Uterus (tissue), 4 donors: ENCODE measurements at places on chromosomes 3 and 15. TPM values are rescaled to one million over a fixed set of nuclear protein-coding genes. Genes with fewer than 3 reads are reported as not detected.

Gene ACTRT3
- total RNA-seq, result 7.4 TPM

Gene ATP2B2
- 8.2 TPM for total RNA-seq

Gene ANKUB1
- 1.0 TPM for total RNA-seq

Gene GPR171
- total RNA-seq, result 0.48 TPM

Gene MASP1
- total RNA-seq, result 80.7 TPM

Gene ROPN1
- total RNA-seq, result not detected

Gene GPR62
- not detected for total RNA-seq

Gene ICE2
- 18.2 TPM for total RNA-seq

Gene GMPS
- total RNA-seq, result 71.7 TPM

Gene ITPKA
- 1.3 TPM for total RNA-seq

Gene SEMA5B
- 4.5 TPM for total RNA-seq

Gene ATP13A5
- not detected for total RNA-seq

Gene CCDC54
- not detected for total RNA-seq

Gene GOLGA6B
- not detected for total RNA-seq

Gene XCR1
- not detected for total RNA-seq

Gene RBP2
- not detected for total RNA-seq

Gene ECE2
- not detected for total RNA-seq

Gene ABHD5
- 12.9 TPM for total RNA-seq

Gene CHRFAM7A
- 4.5 TPM for total RNA-seq

Gene COL6A5
- total RNA-seq, result not detected

Gene CACNA2D2
- total RNA-seq, result under 0.01 TPM

Gene TMC3
- total RNA-seq, result not detected

Gene CFAP100
- total RNA-seq, result not detected

Gene SPATA12
- 2.9 TPM for total RNA-seq

Gene SLC9C1
- not detected for total RNA-seq

Gene NR2E3
- total RNA-seq, result not detected

Gene RTP4
- 1.2 TPM for total RNA-seq
